Activated T-cell treated with anti-CD3 and anti-CD28 coated beads, Interleukin-2, amount 50 U/mL, for 72 hours (primary cell): ENCODE measurements at places on chromosomes 13 and 19. TPM values are rescaled to one million over a fixed set of nuclear protein-coding genes. Genes with fewer than 3 reads are reported as not detected.

The RASGRP4 gene
- 11.3 TPM for total RNA-seq

The SHC2 gene
- total RNA-seq = 1.9 TPM

DNA sequence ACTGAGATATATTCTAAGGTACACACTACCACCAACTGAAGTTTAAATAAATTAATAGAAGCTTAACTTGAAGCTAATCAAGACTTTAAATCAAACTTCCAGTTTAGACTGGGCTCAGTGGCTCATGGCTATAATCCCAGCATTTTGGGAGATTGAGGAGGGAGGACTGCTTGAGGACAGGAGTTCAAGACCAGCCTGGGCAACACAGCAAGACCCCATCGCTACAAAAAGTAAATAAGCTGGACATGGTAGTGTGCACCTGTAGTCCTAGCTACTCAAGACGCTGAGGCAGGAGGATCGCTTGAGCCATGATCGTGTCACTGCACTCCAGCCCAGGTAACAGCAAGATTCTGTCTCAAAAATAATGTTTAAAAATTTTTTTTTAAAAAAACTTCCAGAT, 8.6 kb downstream of the KPNA3 start:
- H3K36me3 ChIP-seq = no peaks in the 10 kb centered on the region
- no peak overlapping the region for H3K4me3 ChIP-seq
- H3K27me3 ChIP-seq = no peaks in the 10 kb centered on the region
- H3K4me1 ChIP-seq = peaks cover 47% of the 10 kb centered on the region
- DNase-seq = no peak

The GRIK5 gene
- total RNA-seq = 3.8 TPM

- H3K27ac ChIP-seq = peak overlapping the region; percentile 87
- H3K36me3 ChIP-seq = peaks cover 7% of the 10 kb centered on the region
- no peak for DNase-seq
- no peaks in the 10 kb centered on the region for H3K27me3 ChIP-seq
- H3K4me3 ChIP-seq = peak overlapping the region; percentile 1
These were observed 149.1 kb downstream of the COG6 start for GRCh38 chr13:39804332-39805210.

DNA sequence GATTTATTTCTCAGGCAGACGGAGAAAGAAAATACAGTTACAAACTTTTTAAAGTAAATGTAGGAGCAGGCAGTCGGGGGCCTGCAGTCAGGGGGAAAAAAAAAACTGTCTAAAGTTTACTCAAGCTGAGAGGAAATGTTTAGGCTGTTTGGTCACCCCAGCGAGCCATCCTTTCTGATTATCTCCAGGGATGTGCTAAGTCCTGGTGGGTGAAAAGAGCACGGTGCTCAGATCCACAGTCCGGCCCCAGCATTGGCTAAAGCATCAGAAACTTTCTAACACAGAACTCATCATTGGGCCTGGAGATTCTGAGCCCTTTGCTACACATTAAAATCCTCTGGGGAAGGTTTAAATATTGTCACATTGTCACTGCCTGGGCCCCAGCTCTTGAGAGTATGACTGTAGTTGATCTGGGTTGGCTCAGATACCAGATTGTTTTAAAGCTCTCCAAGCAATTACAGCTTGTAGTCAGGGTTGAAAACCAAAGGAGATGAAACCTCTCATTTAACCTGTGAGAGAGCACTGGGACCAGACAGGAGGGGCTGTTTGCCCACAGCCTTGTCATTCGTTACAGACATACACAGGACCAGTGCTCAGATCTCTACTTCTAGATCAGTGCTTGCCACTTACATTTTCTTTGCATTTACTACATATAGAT, 131.1 kb upstream of the HTR2A start:
- no peaks in the 10 kb centered on the region for H3K36me3 ChIP-seq
- no peak overlapping the region for H3K27ac ChIP-seq
- H3K27me3 ChIP-seq = no peaks in the 10 kb centered on the region
- H3K4me1 ChIP-seq = no peaks in the 10 kb centered on the region

DNA sequence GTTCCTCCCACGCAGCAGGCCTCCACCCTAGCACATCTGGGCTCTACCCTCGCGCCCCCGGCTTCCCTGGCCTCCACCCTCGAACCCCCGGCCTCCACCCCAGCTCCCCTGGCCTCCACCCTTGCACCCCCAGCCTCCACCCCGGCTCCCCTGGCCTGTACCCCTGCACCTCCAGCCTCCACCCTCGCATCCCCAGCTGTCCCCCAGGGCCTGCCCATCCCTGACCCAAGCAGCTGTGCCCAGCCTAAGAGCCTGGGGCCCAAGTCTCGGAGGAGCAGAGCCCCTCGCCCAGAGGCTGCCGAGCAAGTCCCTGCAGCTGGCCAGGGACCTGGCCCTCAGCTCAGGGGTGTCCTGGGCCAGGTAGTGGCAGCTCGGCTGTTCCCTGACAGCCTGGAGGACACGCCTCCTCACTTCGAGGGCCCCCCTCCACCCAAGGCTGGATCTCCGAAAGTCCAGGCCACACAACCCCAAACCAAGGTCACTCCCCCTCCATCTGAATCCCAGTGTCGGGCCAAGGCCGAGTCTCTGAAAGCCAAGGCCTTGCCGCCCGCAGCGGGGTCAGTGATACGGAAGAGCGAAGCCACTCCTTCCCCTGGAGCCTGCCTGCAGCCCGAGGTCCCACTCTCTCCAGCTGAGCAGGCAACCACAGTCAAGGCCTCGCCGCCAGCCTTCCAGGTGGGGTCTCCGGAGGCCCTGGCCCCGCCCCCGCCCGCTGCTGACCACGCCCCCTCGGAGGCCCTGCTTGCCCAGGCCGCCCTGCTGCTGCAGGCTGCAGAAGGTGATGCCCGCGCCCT, 7.9 kb upstream of the ARHGAP33 start:
- no peaks in the 10 kb centered on the region for H3K4me1 ChIP-seq
- H3K4me3 ChIP-seq = no peak overlapping the region
- H3K27me3 ChIP-seq = no peaks in the 10 kb centered on the region
- no peak overlapping the region for H3K27ac ChIP-seq
- no peak for DNase-seq

DNA sequence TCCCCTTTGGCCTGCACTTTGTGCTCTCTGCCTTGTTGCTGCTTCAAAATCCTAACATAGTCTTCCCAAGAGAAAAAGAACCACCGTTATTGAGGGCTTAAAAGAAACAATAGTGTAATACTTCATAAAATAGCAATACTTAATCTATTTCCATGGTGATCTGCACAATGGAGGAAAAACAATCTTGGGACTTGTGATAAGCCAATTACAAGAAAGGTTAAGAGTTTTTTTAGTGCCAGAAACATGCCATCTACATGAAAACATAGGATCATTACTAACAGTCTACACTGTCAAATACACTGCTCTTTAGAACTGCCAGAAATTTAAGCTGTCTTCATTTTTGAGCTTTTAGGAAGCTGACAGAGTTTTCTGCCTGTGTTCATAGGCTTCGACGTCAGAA, 54.1 kb upstream of the MAB21L1 start:
- DNase-seq = no peak
- H3K4me1 ChIP-seq = no peaks in the 10 kb centered on the region
- H3K36me3 ChIP-seq = no peaks in the 10 kb centered on the region

DNA sequence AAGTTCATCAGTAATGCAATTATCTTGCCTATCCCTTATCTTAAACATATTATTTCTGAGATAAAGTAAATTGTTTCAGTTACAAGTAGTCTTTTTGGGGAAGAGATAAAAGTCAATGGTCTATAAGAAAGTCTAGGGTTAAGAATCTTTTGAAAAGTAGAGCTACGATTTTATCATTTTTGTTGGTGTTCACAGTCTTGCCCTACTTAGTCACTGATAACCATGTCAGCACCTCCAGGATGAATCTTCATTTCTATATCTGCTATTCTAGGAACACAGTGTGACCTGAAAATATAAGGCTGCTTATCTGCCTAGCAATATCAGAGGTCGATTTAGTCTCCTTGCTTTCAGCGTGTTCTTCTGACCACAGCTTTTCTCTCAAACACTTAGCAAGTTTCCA, 1676.5 kb upstream of the PRR20A start:
- DNase-seq = no peak
- H3K4me3 ChIP-seq = no peak overlapping the region
- no peaks in the 10 kb centered on the region for H3K27me3 ChIP-seq

DNA sequence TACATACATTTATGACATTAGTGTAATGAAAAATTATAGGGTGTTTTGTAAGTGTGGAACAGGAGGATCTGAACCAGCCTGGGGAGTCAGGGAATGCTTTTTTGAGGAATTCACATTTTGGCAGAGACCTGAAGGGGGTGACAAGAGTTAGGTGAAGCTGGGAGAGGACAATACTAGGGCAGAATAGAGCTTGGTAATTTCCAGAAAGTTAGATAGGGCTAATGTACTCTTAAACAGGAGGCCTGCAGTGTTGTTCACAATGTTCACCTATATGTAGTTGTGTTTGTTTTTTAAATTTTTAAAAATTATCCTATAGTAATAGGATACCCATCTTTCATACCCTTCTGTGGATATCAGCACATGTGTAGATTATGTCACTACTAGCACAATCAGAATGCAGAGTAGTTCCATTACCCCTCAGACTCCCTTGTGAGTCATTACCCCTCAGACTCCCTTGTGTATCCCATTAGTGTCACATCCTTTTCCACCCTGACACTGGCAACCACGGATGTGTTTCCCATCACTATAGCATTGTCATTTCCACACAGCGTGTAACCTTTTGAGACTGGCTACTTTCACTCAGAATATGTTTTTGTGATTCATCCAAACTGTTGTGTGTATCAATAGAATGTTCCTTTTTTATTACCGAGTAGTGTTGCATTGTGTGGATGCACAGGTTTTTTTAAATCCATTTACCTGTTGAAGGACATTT, 43.1 kb downstream of the PCCA start:
- peaks cover 32% of the 10 kb centered on the region for H3K4me1 ChIP-seq
- H3K27me3 ChIP-seq = no peaks in the 10 kb centered on the region
- DNase-seq = peak; percentile 51
- H3K4me3 ChIP-seq = no peak overlapping the region

- DNase-seq = no peak
- H3K4me1 ChIP-seq = no peaks in the 10 kb centered on the region
- H3K27me3 ChIP-seq = no peaks in the 10 kb centered on the region
- no peak overlapping the region for H3K4me3 ChIP-seq
- no peaks in the 10 kb centered on the region for H3K36me3 ChIP-seq
- no peak overlapping the region for H3K27ac ChIP-seq
These were observed 25.6 kb downstream of the DHRS12 start for GRCh38 chr13:51778392-51778791.
